ENCODE measurements at places on chromosomes 6 and 20.
A peak's percentile ranks its signal among the peaks of the same experiment; 100 is the strongest.

- no peak for DNase-seq
These were observed 1.4 kb downstream of the BHLHE23 start for GRCh38 chr20:63005365-63005861.

GRCh38 chr6:123821112-123821511 lies 17.4 kb downstream of the NKAIN2 start:
- DNase-seq, result no peak

- no peak for DNase-seq
These were observed 25.2 kb upstream of the SRSF6 start for GRCh38 chr20:43432498-43432897.

DNA sequence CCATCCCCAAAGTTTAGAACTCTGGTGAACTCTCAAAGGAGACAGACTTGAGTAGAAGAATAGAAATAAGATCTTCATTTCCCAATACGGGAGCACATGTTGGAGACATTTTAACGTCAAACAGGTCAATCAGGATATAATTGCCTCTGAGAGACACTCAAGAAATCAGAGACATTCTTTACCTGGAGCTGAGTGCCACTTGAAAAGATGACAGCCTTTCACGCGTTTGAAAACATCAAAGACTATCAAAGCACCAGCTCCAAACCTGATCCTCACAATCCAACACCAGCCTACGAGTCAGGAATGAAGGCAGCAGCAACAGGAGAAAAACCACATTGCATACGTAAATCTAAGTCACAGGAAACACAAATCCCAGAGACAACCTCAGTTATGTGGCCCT lies 571.5 kb upstream of the CDH4 start:
- no peak for DNase-seq

GRCh38 chr6:111326563-111326962 lies 156.5 kb downstream of the REV3L start:
- no peak for DNase-seq

- peak; percentile 35 for DNase-seq
These were observed 197.6 kb upstream of the SASH1 start for GRCh38 chr6:148144917-148145521.
